ENCODE measurements at places on chromosomes 1 and 21.

DNA sequence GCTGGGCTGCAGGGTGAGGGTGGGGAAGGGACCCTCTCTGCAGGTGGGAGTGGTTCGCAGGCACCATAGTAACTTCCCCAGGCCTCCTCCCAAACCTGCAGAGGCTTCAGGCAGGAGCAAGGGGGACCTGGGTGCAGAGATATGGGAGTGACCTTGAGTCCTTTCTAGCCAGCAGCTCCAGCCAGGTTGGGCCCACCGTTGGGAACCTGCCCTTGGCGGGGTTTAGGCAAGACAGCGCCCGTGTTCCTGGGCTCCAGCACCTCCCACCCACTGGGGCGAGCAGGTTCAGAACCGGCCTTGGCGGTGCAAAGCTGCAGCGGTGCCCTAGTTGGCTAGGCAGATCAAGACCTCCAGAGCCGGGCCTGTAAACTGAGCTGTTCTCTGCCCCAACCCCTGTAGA, 2.2 kb upstream of the PRDM16 start:
- no peak for DNase-seq

GRCh38 chr1:154342836-154343472, 17.6 kb downstream of the ATP8B2 start:
- no peak for DNase-seq

DNA sequence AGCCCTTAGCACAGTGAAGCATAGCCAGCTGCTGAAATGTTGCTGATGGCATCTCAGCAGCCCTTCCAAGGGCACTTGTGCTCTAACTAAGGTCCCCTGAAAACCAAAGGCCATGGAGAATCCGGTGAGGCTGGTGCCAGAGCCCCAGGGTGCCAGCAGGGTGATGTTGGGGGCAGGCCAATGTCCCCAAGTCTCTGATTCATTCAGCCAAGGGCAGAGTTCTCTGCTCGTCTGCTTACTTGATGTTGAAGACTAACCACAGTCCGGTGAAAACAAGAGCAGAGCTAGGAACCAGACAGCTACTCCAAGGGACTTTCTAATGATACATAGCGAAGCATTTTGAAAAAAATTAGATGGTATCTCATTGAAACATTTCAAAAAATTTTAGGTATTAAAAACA, 149.8 kb downstream of the ZZZ3 start:
- no peak for DNase-seq

DNA sequence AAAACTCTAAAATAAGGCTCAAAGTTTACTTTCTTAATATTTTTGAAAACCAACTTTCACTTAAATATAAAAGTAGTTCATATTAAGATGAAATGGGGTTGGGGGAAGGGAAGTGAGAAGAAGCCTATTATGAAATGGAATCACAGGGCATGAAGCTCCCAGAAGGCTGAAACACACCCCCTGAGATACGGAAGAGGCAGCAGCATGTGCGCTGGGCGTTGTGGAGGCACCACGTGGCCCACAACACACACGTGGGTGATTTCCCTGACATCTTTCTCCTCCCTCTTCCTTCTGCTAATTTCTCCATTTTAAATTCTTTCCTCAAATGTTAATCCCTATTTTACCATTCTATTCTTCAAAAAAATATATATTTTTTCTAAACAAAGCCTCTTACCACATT, 35.6 kb upstream of the SEC16B start:
- DNase-seq: no peak

DNA sequence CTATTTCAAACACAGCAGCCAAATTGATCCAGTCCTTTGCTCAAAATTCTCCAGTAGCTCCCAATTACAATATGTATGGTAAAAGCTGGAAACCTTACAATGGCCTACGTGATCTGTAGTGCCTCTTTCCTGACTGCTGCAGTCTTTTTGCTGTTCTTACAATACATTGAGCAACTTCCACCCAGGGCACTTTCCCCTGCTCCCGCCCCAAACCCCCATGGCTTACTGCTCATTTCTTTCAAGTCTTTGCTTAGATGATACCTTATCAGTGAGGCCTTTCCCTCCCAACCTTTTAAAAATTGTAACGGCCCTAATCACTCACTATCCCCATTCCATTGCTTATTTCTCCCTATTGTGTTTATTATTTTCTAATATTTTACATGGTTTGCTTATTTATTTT, 43.9 kb upstream of the APOBEC4 start:
- DNase-seq: no peak

- no peak for DNase-seq
Observed at GRCh38 chr21:32312976-32313375, 14.3 kb downstream of the MRAP start.

DNA sequence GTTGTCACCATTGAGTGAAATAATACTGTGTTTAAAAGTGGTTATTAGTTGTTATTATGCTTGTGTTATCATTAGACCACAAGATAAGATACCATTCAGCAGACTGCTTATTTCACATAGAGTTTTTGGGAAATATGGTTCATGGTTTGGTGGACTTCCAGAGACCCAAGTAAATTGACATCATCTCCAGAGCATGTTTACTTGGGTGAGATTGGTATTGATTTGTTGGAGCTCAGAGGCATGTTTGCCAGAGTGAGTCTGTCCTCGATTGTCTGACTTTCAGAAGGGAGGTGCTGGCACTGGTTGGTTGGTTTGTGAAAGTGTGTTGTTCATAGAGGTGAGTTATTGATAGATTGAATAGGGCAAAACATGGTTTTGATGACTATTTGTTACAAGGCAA, 291.4 kb downstream of the TGFB2 start:
- no peak for DNase-seq

DNA sequence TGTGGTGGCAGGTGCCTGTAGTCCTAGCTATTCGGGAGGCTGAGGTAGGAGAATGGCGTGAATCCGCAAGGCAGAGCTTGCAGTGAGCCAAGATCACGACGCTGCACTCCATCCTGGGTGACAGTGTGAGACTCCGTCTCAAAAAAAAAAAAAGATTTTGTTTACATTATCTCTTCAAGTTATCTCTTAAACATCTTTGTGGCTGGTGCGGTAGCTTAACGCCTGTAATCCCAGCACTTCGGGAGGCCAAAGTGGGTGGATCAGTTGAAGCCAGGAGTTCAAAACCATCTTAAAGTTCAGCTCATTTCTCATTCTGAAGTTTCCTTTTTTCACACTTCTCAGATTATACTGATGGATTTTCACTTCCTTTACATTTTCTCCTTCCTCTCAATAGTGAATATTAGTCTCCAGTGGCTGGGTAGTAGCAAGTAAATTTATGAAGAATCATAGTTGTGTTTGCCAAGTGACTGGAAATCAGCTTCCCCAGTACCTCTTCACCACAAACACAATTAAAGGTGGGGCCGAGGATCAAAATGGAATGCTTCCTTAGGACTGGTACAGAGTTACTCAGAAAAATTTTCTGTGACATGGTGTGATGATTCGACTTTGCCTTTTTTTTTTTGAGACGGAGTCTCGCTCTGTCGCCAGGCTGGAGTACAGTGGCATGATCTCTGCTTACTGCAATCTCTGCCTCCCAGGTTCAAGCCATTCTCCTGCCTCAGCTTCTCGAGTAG, 13.8 kb downstream of the PIP5K1A start:
- DNase-seq: no peak

DNA sequence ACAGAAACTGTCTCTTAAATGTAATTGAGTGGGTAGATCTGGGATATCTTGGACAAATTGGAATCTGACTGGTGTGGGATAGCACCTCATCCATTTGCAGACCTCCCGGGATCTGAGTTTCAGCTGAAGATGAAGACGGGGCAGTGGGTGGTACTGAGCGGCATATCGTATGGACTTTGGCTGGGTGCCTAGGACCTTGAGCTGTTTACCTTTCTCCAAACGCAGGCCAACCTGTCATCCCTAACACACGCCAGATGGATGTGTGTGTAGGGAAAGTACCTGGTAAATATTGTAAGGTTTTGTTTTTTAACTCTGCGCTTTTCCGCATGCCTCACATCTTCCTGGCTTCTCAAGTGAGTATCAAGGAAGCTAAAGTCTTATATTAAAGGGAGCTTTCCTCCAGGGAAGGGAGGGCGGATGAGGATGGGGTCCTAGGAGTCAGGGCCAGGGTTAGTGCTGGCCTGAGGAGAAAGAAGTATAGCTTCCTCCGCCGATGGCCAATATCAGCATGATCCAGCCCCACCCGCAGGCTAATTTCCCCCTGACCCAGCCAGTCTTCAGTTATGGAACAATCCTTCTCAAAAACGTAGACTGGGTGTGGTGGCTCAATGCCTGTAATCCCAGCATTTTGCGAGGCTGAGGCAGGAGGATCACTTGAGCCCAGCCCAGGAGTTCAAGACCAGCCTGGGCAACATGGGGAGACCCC, 26.2 kb downstream of the ATP8B2 start:
- DNase-seq: no peak
